ENCODE measurements at places on chromosomes 2 and 18.

DNA sequence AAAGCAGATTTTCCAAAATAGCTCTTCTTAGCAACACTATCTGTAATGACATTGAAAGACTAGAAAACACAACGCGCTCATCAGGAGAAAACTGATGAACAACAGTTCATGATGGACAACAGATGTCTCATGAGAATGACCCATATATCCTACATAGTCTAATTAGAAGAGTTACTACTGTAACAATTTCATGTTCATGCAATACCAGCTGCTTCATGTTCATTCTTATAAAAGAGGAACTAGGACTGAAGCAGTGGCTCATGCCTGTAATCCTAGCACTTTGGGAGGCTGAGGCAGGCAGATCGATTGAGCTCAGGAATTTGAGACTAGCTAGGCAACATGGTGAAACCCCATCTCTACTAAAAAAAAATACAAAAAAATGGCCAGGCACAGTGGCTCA is 22.7 kb downstream of the TRAPPC8 start:
- DNase-seq: no peak

DNA sequence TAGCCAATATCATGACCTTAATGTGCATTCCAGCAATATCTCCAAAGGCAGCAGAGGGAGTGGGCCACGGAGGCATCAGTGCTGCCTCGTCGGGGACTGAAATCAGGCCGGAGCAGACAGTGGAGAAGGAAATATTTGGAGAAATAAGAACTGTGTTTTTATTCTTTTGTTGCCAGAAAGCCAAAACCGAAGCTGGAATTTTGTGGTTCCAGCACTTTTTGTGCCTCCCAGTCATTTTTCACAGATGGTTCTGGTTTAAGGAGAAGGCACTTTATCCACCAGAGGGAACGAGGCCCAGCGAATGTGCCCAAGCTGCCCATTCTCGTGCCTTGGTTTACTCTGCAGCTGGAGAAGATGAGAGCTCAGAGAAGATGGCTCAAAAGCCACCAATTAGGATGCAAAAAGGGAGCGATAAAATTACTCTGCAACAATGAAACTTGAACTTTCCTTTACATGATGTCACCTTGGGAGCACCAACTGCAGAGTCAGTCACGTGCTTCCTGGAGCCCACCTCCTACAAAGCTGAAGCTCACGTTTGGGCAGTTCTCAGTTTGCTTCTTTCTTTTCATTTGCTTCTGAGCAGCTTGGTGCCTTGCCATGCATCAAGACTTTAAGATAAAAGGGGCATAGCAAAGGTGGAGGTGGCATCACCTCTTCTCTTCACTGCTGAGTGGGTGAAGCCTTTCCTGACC is 288.7 kb downstream of the LPIN1 start:
- DNase-seq: no peak

DNA sequence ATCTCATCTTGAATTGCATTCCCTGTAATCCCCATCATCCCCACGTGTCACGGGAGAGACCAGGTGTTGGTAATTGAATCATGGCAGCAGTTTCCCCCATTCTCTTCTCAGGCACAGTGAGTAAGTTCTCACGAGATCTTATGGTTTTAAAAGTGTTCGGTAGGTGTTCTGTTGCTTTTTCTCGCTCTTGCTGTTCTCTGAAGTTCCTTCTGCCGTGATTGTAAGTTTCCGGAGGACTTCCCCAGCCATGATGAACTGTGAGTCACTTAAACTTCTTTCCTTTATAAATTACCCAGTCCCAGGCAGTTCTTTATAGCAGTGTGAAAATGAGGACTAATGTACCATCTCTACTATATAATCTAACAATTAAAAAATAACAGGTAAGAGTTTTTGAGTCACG is 409.9 kb upstream of the NRXN1 start:
- DNase-seq: no peak

DNA sequence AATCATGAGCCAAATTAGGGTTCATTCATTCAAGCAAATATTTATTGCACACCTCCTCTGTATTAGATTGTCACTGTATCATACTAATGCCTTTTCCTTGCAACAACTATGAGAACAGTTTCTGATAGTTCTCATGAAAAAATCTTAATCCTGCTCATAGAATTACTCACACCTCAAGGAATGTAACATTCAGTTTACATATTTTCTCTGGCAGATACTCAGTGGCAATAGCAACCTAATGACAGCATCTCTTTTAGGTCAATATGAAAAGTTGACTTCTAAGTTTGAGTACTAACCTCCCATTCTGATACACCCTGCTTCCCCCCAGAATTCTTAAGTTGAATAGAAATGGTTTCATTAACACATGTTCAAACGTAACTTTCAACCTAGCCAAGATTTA is 132.0 kb downstream of the VWC2L start:
- no peak for DNase-seq

DNA sequence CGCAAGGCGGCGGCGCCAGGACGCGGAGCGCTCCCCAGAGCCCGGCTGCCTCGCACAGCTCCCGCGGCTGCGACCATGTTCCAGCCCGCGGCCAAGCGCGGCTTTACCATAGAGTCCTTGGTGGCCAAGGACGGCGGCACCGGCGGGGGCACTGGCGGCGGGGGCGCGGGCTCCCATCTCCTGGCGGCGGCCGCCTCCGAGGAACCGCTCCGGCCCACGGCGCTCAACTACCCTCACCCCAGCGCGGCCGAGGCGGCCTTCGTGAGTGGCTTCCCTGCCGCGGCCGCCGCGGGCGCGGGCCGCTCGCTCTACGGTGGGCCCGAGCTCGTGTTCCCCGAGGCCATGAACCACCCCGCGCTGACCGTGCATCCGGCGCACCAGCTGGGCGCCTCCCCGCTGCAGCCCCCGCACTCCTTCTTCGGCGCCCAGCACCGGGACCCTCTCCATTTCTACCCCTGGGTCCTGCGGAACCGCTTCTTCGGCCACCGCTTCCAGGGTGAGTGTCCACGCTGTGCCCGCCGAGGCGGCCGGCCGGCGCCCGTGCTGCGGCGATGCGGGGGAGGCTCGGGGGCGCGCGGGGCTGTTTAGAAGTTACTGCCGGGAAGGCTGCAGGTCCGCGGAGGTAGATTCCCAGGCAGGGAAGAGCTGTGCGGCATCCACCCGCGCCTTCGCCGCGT is 696 bp downstream of the EMX1 start:
- no peak for DNase-seq

GRCh38 chr2:135657806-135658582 is 83.7 kb upstream of the UBXN4 start:
- DNase-seq: peak; percentile 32

DNA sequence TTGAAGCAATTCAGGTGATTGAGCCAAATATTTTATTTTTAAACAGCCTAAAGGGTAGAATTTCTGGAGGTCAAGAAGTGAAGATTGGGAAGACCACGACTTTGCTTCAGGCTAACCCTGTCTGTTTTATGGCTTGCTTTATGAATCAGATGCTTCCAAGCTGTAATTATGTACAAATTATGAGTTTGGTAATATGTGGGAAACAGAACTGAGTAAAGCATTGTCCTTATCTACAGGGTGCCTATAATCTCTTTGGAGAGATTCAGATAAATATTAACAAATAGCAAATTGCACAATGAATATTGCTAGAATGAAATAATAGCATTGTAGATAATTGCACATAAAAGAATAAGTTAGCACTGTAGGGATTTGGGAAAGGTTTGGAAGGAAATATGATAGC is 539.4 kb upstream of the CDH2 start:
- DNase-seq: no peak

DNA sequence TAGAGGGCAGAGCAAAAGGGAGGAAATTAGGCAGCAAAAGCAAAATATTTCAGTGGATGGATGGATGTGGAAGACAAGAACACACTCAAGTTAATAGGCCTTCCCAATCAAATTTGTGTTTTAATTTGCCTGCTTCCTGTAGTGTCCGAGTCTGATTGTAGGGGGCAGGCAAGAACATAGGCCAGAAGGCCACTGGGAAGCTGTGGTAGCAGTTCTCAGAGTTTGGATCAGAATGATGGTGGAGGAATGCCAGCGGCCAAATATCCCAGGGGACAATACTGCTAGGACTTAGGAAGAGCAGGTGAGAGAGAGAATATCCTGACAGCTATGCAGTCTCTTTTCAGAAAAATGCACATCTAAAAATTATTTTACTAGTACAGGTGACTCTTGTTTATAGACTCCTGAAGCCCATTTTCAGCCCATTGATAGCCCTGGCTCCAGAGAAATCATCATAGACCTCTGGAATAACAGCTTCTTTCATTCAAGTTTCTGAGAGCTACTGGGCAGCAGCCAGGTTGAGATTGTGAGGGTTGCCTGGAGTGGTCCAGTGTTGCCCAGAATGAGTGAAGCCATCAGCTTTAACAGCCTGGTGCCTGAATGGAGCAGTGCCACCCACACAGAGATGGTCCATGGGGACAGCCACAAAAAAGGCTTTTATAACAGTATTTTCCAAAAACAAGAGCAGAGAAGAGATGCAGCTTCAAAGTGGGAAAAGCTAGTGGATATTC is 19.1 kb upstream of the SERPINE2 start:
- no peak for DNase-seq

DNA sequence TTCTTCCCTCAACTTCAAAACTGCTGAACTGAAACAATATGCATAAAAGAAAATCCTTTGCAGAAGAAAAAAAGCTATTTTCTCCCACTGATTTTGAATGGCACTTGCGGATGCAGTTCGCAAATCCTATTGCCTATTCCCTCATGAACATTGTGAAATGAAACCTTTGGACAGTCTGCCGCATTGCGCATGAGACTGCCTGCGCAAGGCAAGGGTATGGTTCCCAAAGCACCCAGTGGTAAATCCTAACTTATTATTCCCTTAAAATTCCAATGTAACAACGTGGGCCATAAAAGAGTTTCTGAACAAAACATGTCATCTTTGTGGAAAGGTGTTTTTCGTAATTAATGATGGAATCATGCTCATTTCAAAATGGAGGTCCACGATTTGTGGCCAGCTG is 8.4 kb downstream of the HOXD8 start:
- no peak for DNase-seq

DNA sequence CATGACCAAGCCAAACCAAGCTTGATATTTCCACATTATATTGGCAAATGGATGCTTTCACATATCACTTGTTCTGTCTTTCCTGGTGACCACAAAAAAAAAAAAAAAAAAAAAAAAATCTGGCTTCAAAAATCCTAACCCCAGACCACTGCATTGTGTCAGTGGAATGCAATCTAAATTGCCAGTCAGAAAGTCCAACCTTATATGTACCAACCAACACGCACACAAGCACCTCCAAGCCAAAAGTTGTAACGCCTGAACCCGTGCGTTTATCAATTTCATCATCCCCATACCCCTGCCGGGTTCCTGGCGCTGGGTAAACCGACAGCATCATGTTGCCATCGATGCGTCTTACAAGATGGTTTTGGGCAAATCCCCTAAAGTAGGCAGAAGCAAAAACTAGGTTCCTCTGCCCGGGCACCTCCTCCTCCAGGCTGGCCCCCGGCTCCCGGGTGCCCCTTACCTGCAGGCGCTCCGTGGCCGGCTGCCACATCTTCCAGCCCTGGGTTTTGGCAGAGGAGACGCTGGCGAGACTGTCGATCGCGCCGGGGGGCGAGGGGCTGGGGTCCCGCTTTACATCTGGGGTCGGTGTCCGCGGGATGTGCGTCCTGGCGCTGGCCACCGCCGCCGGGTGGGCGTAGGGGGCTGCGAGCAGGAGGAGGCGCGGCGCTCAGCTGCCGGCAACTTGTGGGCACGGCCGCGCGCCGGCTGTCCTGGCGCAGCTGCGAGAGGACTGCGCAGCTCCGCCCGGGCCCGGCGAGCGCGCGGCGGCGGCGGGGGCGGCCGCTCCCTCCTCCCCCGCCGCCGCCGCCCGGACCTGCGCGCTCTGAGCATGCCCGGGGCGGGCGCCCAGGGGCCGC is at the start of gene PID1:
Gene PID1, minus strand, starts transcription at position 737 of the 860 bp plus-strand sequence. Its CDS starts 244 bp downstream, at position 493.
- DNase-seq: no peak

DNA sequence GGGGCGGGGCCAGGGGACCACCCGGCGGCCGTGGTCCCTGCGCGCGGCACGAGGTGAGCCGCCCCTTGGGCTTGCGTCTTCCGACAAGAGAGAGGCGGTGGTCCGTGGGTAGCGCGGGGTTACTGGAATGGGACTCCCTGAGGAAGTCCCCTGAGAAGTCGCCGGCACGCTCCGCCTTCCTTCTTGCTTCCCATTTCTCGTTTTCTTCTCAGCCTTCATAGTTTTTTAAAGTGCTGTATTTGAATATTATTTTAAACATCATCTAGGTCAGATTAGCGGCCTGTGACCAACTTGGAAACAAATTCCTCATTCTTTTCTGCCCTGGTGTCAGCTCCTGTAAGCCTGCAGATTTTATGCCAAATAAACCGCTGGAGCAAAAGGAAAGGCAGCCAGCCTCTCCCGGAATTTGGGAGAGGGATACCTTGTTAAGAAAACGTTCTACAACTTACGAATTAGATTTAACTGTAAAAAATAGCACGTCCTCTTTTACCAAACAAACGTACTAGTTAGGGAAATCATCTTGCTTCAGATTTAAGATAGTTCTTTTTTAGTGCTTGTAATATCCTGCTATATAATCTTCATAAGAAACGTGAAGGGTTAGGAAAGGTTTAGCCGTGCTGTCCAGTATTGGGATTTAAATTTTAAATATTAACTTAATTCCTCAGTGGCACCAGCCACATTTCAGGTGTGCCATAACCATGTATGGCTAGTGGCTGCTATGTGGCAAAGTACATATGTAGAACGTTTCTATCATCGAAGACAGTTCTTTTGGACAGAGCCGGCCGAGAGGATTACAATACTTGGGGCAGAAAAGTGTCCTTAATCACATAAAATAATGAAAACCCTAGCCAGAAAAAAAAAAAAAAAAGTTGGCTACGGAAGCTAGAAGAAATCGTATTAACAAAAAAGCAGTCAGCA is 628 bp upstream of the PTPN2 start:
- no peak for DNase-seq

DNA sequence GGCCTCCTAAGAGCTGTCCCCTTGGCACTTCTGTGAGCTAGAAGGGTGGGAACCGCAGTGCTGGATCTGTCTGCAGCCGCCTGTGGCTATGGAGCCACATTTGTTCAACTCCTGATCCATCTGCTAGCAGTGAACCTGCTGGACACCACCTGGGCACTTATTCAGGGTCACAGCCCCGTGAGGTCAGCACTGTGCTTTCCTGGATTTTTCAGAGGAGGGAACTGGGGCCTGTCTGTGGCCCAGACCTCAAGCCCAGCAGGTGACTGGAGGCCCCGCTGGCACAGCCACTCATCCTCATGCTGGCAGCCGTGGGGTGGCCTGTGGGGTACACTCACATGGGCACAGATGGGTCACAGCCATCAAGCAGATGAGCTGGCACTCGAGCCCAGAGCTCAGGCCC is 155.3 kb downstream of the TFCP2L1 start:
- no peak for DNase-seq

- DNase-seq: no peak
Observed at GRCh38 chr2:55883357-55883756, 40.2 kb downstream of the EFEMP1 start.

- DNase-seq: no peak
Observed at GRCh38 chr2:75277111-75277510, 77.8 kb upstream of the TACR1 start.

GRCh38 chr2:23411752-23412431 is 26.9 kb downstream of the KLHL29 start:
- DNase-seq: no peak
